Neural crest cell (in vitro differentiated cells): ENCODE measurements at places on chromosomes 4 and X.

- no peak for DNase-seq
Measured at GRCh38 chrX:88202149-88202548, 544.9 kb upstream of the CPXCR1 start.

- DNase-seq: no peak
Measured at GRCh38 chr4:89298155-89298554, 9.4 kb downstream of the GPRIN3 start.

- DNase-seq: no peak
Measured at GRCh38 chr4:169229571-169230028, 41.2 kb downstream of the SH3RF1 start.

GRCh38 chr4:145484225-145484846 lies 2.7 kb downstream of the SMAD1 start:
- DNase-seq: no peak

DNA sequence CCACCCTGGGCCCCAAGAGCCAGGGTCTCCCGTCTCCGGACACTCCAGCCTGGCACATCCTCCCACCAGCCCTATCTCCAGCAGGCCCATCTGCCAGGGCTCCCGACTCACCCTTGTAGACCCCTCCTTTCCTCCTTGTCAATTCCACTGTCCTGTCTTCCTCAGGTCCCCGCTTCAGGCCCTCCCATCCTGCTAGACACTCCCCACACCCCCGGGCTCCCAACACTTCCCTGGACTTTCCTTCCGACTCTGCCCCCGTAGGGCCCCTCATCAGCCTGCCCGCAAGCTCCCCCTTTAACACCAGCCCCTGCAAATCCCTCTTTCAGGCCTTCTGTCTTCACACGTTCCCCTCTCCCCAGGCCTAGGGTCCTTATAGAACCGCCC lies 1.1 kb downstream of the PRAF2 start:
- no peak for DNase-seq
